GM04504 (cell line): ENCODE measurements at places on chromosomes 4 and X.

- DNase-seq: no peak
These were observed 81.6 kb downstream of the DTHD1 start for GRCh38 chr4:36363024-36363423.

GRCh38 chrX:20060961-20061748, 55.6 kb downstream of the MAP7D2 start:
- DNase-seq: no peak

- DNase-seq: no peak
These were observed 93.6 kb downstream of the IRF2 start for GRCh38 chr4:184380707-184381106.

DNA sequence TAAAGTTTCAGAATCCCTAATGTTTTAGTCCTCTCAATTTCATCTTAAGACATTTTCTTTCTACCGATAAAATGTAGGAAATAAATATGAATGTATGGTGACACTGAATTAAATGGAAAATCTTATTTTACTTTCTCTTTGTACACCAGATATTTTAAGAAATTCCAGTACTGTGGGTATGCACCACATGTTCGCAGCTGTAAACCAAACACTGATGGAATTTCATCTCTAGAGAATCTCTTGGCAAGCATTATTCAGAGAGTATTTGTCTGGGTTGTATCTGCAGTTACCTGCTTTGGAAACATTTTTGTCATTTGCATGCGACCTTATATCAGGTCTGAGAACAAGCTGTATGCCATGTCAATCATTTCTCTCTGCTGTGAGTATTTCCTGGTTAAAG, 26.9 kb downstream of the C4orf46 start:
- DNase-seq: no peak

DNA sequence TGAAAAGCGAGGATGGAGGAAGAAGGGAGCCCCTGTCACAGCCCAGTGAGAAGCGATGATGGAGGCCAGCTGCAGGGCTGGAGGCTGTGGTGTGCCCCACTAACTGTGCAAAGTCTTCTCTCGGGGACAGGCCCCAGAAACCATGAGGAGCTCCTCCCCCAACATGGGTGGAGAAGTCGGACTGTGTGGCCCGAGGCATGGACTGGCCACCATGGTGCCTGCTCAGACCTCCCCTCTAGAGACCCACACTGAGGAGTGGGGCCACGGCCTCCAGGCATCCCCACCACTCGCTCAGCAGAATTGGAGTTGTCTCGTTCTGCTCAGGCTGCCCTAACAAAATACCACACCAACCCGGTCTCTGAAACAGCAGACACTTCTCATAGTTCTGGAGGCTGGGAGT, 12.2 kb upstream of the PDE6B start:
- DNase-seq: no peak

GRCh38 chrX:18549643-18550042, 122.3 kb downstream of the RS1 start:
- DNase-seq: no peak

GRCh38 chr4:11467931-11468330, 39.2 kb upstream of the HS3ST1 start:
- DNase-seq: no peak

DNA sequence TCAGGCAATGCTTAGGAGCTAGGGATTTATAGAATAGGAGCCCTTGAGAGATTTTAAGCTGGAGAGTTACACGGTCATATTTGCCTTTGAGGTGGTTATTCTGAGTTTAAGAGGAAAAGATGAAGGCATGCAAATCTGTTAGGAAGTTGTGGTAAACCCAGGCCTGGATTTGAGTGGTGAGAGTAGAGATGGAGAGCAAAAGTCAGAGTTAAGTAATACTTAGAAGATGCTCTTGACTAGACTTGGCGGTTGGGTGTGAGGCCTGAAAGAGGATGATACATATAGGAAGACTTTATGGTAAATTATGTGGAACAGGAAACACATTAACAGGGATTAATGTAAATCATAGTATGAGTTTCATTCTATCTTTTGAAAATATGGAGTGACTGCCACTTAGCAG, 136.0 kb upstream of the ARX start:
- DNase-seq: no peak

DNA sequence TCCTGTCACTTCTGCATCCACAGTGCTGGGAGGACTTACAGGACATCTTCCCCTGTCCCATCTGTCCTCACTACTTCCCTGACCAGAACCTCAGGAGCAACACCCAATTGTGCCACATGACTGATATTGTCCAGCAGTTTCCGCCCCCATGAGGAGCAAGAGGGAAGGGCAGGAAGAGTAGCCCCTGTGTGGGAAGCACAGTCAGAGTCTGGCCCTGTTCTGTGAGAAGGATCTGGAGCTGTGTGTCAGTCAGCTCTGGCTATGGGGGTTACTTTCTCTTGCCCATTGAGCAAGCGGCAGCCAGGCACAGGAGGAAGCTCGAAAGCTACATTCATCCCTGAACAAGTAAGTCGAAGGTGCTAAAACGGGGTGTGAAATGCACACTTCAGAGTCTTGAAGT, 14.8 kb upstream of the TRIM60 start:
- no peak for DNase-seq

DNA sequence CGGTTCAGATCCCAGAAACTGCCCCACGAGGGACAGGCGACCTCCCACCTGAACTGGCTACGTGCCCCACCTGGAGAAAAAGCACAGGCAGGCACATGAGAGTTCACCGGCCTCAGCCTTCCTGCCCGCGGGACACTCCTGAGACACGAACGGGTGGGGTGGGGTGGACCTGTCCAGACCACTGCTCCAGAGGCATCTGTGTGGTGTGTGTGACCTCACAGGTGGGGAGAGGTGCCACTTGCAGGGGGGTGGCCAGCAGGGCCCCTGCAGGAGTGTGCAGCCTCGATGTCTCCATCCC, 18.5 kb downstream of the NELFA start:
- DNase-seq: no peak

DNA sequence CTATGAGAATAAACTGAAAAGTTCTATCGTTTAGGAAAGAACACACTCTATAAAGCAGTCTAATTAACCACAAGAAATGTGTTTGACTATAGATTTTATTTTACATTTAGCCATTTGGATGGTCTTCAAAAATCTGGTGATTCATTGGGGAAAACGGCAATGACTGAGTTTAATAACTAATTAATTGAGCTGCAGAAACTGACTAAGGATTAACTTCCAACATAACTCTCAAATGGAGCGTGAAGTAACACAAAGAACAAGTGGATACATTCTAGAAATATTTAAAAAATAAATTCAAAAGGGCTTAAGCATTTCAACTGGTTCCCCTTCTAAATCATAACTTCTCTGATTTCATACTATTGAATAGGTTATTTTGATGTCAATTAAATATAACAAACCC, 1582.4 kb downstream of the PCDH18 start:
- DNase-seq: no peak

DNA sequence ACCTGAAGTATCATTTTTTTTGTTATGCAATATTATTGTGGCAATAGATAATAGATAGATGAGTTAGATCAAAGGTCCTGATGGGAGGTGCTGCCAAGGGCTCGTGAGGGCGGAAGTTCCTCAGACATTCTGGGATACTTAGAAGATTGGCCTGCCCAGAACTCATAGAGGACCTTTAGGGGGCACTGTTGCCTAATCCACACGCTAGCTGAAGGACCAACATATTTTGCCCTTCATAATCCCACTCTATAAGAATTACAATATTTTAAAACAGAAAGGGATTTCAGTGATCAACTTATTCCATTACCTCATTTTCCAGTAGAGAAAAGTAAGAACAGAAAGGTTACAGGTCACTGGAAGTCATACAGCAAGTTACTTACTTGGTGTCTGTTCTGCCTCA, 22.9 kb upstream of the COX7B2 start:
- DNase-seq: no peak

GRCh38 chr4:151205722-151206121, 71.2 kb upstream of the PRSS48 start:
- DNase-seq: no peak
